ENCODE measurements at places on chromosomes 5 and 9. TPM values are rescaled to one million over a fixed set of nuclear protein-coding genes. Genes with fewer than 3 reads are reported as not detected.

Gene LCN6
- total RNA-seq, result 6.3 TPM

Gene PLEKHG4B
- total RNA-seq, result not detected

Gene NME5
- 0.86 TPM for total RNA-seq

Gene PPP1R26
- total RNA-seq, result 5.7 TPM

Gene ADAMTS12
- total RNA-seq, result 1.2 TPM

Gene SNX30
- 2.3 TPM for total RNA-seq

Gene IL7R
- 1.6 TPM for total RNA-seq

Gene C9
- not detected for total RNA-seq

Gene KCNV2
- not detected for total RNA-seq

Gene IL5
- total RNA-seq, result not detected

Gene HEXB
- total RNA-seq, result 48.6 TPM

Gene VLDLR
- 28.6 TPM for total RNA-seq

Gene CDC20B
- not detected for total RNA-seq

Gene ELOVL7
- 0.16 TPM for total RNA-seq

GRCh38 chr5:37121465-37121864 is 127.7 kb downstream of the CPLANE1 start:
- DNase-seq, result no peak

GRCh38 chr9:34328500-34328986 is 525 bp downstream of the KIF24 start:
- DNase-seq, result no peak

- no peak for DNase-seq
Measured at GRCh38 chr9:71743217-71743705, 25.1 kb downstream of the CEMIP2 start.

GRCh38 chr5:122844136-122844909 is 1.1 kb upstream of the SNX24 start:
- no peak for DNase-seq

- no peak for DNase-seq
Measured at GRCh38 chr5:94407023-94407422, 211.4 kb downstream of the KIAA0825 start.

- DNase-seq, result no peak
Measured at GRCh38 chr5:34941936-34942335, 12.6 kb downstream of the DNAJC21 start.

DNA sequence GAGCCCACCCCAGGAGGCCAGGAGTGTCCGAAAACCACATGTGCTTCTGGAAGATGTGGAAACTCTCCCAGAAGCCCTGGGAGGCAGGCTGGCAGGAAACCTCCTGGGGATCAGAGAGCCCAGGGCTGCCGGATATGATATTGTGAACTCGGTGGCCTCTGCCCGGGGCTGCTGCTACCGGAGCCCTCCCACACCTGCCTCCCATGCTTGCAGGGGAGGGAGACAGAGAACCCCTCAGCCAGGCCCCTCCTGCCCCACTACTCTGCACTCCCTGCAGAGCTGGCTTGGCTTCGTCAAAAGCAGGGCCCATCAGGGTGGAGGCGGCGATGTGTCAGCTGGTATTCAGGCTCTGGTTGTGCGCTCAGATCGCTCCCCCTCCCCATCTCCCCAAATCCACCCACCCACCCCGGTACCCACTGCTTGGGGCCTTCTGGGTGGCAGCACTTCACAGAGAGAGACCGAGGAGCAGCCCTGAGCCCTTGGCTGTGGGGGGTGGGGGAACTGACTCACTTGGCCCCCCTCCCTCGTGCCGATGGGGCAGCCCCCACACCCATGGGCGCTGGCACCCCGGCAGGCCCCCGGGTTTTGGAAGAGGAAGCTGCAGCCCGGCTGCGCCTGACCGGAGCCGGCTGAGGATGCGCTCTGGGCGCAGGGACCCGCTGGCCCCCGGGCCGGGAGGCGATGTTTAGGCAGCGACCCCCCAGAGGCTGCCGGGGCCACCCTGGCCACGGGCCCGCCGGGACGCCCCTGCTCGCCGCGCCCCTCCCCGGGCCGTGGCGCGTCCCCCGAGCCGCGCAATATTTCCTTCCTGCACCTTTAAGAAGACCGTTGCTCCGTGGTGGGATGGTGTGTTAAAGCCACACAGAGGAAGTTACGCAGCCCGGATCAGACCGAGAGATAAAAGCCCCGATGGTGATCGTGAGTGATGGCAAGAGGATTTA is 786 bp upstream of the NTNG2 start:
- DNase-seq, result peak; percentile 29

GRCh38 chr5:122507581-122507980 is 195.5 kb downstream of the SNCAIP start:
- DNase-seq, result no peak

- no peak for DNase-seq
Measured at GRCh38 chr9:84230355-84231145, 110.0 kb downstream of the SLC28A3 start.

DNA sequence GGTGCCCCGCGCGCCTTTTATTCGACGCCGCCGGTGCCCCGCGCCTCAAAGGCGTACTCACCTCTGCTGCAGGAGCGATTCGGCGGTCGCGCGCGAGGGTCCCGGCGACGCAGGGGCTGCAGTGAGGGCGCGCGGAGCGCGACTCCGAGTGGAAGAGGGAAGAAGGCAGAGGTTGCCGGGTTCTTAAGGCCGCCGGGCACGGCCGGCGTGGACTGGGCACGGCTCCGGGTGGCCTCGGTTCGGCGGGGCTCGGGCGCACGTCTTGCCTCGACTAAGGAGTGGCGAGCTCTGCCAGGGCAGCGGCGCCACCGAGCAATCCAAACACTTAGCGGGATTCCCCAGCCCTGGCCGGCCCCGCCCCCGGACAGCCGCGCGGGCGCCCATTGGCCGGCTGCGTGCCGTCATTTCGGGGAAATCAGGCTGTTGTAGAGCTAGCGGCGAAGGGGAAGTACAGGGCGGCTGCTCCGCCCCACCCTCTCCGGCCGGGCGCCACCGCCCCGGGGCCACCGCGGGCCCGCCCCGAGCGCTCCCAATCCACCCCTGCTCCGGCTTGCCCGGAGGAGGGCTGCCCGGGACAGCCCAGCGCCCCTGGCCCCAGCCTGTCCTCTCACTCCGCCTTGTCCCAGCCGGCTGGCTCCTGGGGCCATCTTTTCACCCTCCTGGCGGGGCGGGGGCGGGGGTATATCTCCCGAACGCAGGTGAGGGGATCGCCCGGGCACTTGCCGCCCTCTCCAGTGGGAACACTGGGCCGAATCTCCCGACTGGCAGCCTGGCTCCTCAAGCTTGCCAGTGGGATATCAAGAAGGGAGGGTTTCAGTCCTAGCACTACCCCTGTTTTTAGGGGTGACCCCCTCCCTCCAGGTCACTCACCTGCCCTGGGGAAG is at the start of gene IRF1:
Gene IRF1, minus strand, starts transcription at position 290 of the 884 bp plus-strand sequence. CDS start 1,295 bp downstream, outside the sequence.
- DNase-seq, result peak; percentile 98

GRCh38 chr5:69454460-69455249 is 37.9 kb upstream of the OCLN start:
- no peak for DNase-seq

GRCh38 chr9:113388833-113389232 is 12.0 kb upstream of the HDHD3 start:
- DNase-seq, result no peak

GRCh38 chr5:143258559-143259253 is 144.8 kb downstream of the NR3C1 start:
- DNase-seq, result no peak

DNA sequence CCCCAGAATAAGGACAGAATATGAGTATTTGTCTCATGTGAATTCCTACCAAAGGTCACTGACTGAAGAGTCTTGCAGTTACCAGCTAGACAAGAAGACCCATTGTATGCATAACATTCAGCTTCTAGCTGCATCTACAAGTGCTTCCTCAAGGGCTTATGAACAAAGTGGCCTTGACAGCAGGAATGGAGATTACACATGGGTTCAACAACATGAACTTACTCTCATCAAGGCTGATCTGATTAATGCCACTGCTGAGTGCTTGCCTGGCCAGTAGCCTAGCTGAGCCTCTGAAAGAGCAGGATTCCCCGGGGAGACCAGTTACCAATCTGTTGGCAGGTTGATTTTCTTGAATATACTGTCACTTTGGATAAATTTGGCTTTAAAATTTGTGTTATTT is 76.7 kb upstream of the CHD1 start:
- DNase-seq, result no peak

DNA sequence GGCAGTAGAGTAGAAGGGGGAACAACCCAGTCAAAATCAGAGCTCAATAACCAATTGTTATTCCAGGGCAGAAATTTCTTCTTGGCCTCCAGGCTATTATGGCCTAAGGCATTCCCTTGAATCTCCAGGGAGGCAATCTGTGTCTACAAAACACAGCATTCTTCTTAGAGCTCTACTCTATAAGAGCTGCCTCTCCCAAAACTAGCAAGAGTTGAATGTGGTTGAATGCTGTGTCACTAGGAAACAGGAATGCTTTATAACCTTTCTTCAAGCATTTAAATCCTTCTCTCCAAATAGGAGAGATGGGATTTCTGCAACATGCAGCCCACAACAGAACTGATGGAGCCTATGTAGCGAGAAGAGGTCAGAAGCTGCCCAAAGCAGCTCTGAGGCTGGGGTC is 97.1 kb upstream of the APC start:
- DNase-seq, result no peak

- DNase-seq, result peak; percentile 48
Measured at GRCh38 chr5:7393921-7394799, 1.8 kb upstream of the ADCY2 start.

DNA sequence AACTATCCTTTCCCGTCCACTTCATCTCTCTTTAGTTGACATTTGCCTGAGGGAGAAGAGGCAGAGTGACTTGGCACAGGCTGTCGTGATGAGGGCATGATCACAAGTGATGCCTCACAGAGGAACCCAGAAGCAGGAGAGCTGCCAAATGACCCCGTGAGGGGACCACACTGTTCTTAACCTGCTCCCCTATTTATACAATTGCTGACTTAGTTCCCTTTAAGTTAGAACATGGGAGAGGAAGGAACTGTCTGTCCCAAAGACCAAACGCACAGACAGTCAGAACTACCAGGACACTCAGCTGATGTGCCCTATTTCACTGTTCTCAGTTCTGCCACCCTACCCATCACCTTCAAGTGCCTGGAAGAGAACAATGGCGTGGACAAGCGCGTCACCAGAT is 73.7 kb downstream of the SLC1A3 start:
- peak; percentile 45 for DNase-seq

- DNase-seq, result no peak
Measured at GRCh38 chr9:104633976-104634520, 16.0 kb upstream of the OR13C9 start.

- DNase-seq, result no peak
Measured at GRCh38 chr5:75335952-75336614, 937 bp upstream of the HMGCR start.

DNA sequence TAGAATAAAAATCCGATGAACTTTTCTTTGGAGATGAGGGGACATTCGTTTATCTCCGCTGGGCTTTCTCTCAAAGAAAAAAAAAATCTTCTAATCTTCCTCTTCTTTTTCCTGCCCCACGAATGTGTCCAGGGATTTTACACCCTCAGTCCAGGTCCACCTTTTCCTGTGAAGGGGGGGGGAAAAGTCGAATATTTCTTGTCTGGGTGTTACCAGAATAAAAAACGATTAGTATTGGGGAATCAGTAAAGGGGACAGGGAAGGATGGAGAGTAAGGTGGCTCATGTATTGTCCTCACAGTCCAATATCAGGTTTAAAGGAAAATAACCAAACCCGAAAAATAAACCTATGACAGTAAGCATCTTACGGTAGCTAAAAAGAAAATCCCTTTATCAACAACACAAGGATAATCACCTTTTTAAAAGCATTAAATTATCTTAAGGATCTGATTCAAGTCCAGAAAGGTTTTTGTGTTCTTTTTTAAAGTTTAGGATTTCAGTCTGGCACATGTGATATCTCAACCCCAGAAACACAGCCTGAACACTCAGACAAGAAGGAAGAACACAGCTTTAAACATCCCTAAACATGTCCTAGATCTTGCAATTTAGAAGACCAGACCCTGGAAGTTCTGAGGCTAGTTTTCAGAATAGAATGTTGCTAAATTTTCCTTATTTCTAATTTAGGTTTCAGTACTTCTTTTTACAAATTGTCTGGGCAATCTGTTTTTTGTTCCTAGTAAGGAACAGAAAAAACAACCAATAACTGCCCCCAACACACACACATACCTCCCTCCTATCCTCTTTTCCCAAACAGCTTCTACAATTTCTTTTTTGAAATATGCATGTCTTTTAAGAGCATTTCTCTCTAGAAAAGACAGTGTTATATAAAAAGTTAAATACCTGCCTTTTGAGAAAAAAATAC is 1.2 kb downstream of the ZNF608 start:
- DNase-seq, result no peak

- no peak for DNase-seq
Measured at GRCh38 chr5:96279801-96280542, 153.1 kb downstream of the PCSK1 start.

- DNase-seq, result no peak
Measured at GRCh38 chr5:121897341-121897740, 45.7 kb downstream of the FTMT start.

GRCh38 chr9:68706363-68707201 is 1.5 kb downstream of the PIP5K1B start:
- DNase-seq, result no peak

DNA sequence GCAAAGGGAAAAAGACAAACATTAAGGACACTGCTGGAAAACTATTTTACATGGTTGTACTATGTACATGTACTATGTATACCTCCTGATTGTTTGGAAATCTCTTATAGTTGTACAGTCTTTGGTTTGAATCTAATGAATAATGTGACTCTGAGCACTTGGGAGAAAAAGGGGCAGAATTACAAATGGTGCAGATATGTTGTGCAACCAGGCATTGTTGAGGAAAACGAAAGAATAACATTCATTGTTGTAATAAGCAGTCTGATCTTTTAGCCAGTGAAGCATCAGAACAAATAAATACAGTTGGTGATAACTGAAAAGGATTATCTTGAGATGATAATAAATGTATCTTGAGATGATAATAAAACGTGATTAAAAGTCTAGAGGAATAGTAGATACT is 87.2 kb downstream of the CSNK1G3 start:
- no peak for DNase-seq

DNA sequence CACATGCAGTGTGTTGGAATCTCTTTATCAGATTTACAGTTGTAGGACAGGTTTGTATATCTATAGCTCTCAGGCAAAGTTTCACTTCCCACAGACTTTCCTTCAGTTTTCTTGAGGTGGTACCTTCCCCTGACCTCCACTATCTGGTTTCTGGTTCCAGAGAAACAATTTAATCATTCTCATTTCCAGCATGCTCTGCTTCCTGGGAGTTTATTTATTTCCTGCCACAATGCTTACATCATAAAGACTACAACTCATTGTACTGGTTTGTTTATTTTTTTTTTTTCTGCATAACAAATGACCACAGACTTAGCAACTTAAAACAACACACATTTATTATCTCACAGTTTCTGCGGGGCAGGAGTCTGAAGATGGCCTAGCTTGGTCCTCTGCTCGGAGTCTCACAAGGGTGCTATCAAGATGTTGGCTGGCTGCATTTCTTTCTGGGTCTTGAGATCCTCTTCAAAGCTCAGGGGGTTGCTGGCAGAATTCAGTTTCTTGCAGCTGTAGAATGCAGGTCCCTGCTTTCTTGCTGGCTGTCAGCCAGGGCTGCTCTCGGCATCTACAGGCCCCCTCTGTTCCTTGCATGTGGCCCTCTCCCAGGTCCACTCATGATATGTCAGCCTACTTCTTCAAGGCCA is 247.7 kb downstream of the ENC1 start:
- no peak for DNase-seq
